HAP-1 (cell line): ENCODE measurements at places on chromosomes 7 and 10.

GRCh38 chr7:23759671-23760391, 49.8 kb downstream of the STK31 start:
- peak; percentile 26 for DNase-seq

- DNase-seq, result no peak
These were observed 69.4 kb downstream of the ARMH3 start for GRCh38 chr10:101986624-101986971.

GRCh38 chr7:74479066-74479781, 25.5 kb downstream of the GTF2IRD1 start:
- no peak for DNase-seq

GRCh38 chr7:108592646-108593201, 23.1 kb downstream of the DNAJB9 start:
- peak; percentile 70 for DNase-seq

GRCh38 chr7:131873581-131873980, 317.2 kb upstream of the PODXL start:
- DNase-seq, result no peak

DNA sequence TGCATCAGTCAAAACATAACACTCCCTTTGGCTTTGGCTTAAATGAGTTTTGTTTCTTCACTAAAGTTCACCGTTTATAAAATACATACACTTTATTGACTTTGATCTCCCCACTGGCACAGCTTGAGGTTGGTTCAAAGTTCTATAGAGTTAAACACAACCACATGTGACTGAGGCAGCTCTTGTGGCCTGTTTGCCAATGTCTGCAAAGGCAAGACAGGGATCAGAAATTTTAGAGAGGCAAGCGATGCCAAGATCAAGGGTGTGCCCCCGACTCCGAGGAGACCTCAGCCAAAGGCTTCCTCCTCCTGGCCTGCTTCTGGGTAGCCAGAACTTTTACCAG, 129.8 kb upstream of the JCAD start:
- DNase-seq, result no peak

- no peak for DNase-seq
These were observed 74.3 kb downstream of the LHPP start for GRCh38 chr10:124535731-124536495.

GRCh38 chr10:104253606-104254410, 884 bp upstream of the GSTO1 start:
- DNase-seq, result no peak

- no peak for DNase-seq
These were observed 1.9 kb downstream of the ACSL5 start for GRCh38 chr10:112375721-112376395.

DNA sequence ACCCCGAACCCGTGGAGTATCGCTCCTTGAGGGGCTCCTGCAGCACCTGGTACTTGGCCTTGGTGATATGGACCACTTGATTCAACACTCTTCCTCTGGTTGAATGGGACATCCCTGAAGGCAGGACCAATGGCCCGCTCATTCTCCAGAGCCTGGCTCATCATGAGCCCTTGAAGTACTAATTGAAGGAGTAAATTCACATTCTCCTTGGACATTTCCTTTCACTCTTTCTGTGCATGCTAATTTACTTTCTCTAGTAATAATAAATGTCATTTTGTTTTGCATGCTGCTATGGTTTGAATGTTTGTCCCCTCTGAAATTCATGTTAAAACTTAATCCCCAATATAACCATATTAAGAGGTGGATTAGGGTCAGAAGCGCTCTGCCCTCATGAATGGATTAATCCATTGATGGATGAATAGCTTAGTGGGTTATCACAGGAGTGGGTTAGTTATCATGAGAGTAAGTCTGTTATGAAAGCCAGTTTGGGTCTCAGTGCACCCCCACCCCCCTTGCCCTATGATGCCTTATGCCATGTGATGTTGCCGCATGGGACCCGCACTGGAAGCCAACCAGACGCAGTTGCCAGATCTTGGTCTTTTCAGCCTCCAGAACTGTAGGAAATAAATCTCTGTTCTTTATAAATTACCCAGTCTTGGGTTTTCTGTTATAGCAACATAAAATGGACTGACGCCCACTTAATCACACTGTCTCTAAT, 23.8 kb downstream of the FGFBP3 start:
- peak; percentile 63 for DNase-seq

GRCh38 chr10:71379118-71379766, 17.5 kb upstream of the CDH23 start:
- DNase-seq, result no peak

DNA sequence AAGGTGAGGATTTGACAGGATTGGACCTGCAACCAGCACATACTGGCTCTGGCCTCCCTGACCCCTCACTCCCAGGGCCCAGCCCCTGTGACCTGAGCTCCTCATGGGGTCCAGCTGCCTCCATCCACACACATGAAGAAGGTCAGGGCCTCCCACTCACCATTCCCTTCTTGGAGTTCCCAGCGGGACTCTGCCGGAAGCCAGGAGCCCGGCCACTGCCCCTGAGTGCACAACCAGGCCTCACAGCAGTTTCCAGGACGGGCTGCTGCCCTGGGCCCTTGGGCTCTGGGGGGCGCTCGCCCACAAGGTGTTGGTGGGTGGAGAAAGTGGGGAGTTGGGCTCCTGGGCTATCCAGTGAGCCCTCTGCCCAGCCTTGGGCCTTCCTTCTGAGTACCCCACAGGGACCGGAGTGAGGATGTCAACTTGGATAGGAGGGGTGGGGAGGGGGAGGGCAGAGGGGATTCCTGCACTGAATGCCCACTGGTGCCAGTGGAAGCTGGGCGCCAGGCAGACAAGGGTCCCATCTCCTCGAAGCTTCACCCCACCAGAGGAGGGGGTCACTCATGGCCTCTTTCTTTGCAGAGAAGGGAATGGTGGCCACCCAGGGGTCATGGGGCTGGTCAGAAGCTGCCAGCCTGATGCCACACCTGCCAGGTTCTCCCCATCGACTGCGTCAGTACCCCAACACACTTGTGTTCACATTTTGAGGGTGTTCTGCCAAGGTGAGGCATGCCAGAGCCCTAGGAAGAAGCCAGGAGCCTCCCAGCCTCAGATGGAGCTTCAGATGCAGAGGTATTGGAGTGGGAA, 115.3 kb downstream of the PTPN20 start:
- no peak for DNase-seq

DNA sequence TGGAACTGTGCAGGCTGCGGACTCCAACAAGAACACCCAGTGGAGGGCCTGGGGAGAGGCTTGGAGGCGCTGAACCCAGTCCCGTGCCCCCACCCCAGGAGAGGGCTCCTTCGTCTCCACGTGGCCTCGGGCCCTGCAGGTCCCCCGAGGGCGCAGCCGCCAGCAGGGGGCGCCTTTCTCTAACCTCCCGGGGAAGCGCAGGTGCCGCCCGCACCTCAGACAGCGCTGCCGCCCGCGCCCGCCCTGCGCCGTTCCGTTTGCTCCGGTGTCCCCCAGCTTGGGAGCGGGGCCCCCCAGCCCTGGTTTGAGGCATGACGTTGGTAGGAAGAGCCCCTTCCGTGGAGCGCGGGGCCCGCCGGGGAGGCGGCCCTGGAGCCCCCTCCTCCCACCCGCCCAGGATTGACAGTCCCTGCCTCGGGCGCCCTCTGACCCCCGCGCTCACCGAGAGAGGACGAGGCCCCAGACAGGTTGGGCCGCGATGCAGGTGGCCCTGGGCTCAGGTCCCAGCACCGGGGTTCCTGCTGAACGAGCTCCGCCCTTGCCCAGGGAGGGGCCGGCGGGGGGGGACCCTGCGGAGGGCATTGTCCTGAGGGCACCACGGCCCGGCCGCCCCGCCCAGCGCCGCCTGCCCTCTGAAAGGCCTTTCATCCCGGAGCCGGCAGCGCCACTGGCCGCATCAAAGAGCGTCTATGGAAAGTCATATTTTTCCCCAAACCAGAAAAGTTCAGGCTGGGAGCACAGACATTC, 42.8 kb downstream of the FOXL3 start:
- peak; percentile 89 for DNase-seq

GRCh38 chr10:25978771-25979170, 44.7 kb downstream of the MYO3A start:
- DNase-seq, result no peak

GRCh38 chr7:106423821-106424475, 139.2 kb upstream of the NAMPT start:
- no peak for DNase-seq

DNA sequence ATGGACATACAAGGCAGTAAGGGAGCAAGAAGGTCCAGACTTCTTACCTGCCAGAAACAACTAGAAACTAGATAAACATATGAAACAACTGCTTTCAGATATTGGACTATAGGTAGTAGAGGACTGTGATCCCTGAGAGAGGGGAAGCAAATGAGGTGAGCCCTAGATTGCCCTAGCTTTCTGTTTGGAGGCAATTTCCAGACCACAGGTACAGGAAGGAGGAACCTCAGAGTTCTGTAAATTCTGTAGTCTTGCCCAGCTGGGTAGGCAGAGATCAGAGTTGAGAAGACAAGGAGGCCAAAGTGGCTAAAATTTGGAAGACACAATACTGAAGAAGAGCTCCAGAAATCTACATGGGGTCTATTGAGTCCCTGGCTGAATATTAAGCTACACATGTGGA, 21.0 kb downstream of the CDK6 start:
- no peak for DNase-seq

- no peak for DNase-seq
These were observed 199.9 kb downstream of the CAMK1D start for GRCh38 chr10:12549297-12549696.

DNA sequence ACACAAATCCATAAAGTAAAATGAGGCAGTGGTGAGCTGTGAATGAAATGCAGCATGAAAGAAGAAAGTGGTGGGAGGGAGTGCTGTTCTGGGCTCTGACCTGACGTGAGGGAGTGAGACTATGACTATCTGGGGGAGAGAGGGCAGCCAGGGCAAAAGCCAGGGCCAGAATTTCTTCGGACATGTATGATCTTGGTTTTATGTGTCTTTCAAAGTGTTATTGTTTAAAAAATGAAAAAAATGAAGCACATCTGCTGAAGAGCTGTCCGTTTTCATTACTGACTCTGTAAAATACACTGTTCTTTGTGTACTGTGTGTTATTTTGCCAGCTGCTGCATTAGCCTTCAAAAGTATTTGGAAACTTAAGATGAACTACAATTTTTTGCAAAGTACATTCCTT, 70.2 kb upstream of the KLF14 start:
- no peak for DNase-seq

DNA sequence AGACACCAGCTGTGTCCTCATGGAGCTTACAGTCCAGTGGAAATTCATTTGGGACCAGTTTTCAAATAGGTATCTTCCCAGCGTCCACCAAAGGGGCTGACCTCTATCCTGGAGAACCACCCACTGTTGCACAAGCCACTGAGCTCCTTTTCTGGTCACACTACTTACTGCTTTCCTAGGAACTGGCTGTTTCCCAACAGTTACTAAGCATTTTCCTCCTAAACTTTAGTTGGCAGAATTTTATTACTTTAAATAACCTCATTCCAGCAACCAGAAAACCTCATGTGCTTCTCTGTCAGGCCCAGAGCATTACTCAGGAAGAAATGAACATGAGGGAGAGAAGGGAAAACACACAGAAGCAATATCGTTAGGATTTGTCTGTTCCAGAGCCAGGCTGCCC, 183.1 kb downstream of the GPAM start:
- no peak for DNase-seq

DNA sequence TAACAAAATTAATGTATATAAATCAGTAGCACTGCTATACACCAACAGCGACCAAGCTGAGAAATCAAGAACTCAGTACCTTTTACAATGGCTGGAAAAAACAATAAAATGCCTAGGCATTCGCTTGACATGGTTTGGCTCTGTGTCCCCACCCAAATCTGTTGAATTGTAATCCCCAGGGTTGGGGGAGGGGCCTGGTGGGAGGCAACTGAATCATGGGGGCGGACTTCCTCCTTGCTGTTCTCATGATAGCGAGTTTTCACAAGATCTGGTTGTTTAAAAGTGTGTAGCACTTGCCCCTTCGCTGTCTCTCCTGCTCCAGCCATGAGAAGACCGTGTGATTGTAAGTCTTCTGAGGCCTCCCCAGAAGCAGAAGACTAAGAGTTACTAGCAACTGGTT, 8.6 kb downstream of the ZNF786 start:
- DNase-seq, result peak; percentile 28

DNA sequence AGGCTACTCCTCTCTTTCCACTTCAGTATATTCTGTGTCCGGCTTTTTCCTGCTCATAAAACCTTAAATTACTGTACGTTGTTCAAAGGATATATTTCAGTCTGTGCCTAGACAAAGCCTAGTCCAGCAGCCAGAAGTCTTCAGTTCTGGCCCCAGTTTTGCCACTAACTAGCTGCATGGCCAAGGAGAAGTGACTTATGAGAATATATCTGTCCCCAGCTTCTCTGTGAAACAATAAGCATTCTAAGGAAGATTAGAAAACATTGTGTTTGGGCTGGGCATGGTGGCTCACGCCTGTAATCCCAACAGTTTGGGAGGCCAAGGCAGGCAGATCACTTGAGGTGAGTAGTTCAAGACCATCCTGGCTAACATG, 105.0 kb upstream of the HDAC9 start:
- DNase-seq, result no peak

DNA sequence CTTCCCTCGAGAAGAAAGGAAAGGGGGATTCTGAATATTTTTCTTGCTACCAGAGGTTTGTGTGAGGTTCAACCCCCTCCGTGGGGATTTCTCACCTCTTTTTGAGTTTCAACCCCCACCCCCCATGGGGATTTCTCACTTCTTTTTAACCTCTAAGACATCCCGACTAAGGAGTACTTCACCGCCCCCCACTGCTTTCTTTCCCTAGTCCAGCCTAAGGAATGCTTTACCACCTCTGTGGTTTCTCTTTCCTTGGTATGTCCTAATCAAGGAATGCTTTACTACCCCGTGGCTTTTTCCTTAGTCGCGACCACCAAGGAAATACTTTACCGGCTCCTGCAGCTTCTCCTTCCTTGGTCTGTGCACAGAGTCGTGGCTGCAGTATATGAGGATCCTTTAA, 149.4 kb downstream of the LYZL1 start:
- no peak for DNase-seq

- no peak for DNase-seq
These were observed 12.1 kb upstream of the TRUB1 start for GRCh38 chr10:114925587-114926586.

DNA sequence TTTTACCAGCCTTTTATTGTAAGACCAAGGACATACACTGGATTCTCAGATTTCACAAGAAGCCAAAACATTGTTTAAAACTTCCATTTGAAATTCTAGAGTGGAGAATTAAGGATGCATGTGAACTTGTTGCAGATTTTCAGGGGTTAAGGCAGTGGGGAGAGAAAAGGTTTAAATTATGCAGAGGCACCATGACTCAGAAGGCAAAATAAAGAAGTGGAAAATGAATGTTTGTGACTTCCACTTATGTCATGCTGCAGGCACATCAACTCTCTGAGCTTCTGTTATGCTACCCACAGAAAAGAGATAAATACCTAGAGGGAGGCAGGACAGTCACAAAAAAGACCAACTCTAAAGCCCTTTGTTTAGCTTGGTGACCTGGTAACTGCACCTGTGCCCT, 84.4 kb upstream of the BET1 start:
- DNase-seq, result no peak

DNA sequence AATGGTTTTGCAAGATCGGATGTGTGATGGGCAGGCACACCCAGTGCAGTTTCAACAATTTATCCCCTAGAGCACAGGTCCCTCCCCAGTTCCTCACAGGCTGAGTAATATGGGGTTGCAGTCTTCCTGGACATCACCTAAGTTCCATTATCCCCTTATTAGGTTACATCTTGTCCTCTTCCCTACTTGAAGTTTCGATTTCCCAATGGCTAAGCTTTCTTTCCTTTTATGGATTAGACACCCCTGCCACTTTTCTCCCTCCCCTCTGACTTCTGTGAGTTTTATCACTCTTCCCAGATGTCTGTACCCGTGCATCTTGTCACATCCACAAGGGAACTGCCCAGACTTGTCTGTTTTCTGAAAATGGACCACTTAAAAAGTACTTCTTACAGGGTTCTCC, 2.4 kb upstream of the NIPSNAP2 start:
- DNase-seq, result no peak
